AG09319 (cell line): ENCODE measurements at places on chromosomes 2 and 18.

- no peak for DNase-seq
These were observed 30.3 kb downstream of the KIDINS220 start for GRCh38 chr2:8806885-8807704.

DNA sequence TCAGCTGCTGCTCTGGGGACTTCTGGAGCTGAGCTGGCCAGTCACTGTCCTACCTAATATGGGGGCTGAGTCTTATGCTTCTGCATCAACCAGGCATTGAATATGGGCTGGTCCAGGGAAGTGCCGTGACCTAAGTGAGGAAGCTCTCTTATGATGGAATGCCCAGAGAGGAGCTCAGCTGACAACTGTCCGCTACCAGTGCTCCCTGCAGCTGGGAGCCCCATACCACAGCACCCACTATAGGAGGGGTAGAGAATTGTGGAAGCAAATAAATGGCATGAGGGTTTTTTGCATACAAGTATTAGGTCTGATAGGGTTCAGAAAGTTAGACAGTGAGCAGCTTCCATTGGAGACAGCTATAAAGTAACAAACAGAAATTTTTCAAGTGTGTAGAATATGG, 4.5 kb downstream of the TIMM21 start:
- no peak for DNase-seq

DNA sequence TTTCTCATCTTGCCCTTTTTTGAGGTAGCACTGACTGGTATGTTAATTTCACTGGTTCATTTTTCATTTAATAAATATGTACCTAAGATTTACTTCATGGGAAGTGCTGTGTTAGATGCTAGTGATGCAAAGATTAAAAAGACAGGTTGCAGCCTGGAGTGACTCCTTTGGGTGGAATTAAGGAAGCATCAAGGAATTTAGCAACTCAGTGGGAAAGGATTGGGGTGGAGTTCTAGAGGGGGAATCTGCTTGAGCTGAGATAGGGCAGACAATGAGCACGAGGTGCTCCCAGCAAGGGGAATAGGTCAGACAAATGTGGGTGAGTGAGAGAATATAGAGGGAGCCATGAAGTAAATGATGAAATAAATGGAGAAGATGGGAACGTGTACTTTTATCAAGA, 57.0 kb downstream of the LYPD6 start:
- no peak for DNase-seq

DNA sequence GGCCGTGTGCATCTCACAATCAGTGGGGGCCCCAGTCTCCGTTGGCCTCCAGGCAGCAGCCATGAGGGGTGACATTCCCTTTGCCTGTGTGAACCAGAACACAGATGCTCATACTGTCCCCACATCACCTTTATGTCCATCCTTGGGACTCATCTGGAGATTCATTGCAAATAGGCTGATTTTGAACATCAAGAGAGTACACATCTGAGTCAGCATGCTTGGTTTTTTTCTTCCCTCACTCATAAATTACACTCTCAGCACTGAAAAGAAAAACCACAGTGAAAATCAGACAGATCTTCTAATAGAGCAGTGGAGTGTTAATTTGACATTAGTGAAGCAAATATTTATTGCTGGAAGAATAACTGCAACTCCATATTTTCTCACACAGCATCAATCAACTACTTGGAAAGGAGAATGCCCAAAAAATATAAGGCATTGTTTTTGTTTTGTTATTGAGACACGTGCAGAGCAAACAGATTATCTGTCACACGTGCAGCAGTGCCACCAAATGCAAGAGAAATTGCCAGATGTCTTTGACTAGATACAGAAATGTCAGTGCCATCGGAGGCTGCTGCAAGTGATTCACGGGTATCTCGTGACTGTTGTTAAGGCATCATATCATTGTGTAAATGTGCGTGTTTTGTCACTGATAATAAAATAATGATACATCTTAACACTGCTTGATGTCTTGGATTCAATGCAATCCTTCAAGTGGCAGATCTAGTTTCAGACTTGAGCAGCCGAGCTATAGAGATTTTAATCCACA, 10.9 kb downstream of the APCDD1 start:
- no peak for DNase-seq

DNA sequence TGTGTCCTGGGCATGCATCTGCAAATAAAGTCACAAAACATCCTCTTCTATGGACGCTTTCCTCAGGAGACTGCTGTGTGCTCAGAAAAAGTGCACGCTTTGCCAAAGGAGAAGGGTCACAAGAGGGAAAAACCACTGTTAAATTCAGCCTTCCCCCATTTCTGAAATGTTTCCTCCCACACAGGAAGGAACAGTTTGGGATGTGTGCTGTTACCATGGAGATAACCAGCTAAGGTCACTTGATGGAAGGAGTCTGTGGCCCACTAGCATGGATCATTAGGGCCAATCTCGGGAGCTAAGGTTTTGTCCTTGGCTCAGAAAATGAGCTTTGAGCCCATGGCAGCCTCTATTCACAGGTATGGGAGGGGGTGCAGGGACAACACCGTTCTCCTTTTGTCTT, 5.6 kb downstream of the KCNE4 start:
- DNase-seq: no peak

DNA sequence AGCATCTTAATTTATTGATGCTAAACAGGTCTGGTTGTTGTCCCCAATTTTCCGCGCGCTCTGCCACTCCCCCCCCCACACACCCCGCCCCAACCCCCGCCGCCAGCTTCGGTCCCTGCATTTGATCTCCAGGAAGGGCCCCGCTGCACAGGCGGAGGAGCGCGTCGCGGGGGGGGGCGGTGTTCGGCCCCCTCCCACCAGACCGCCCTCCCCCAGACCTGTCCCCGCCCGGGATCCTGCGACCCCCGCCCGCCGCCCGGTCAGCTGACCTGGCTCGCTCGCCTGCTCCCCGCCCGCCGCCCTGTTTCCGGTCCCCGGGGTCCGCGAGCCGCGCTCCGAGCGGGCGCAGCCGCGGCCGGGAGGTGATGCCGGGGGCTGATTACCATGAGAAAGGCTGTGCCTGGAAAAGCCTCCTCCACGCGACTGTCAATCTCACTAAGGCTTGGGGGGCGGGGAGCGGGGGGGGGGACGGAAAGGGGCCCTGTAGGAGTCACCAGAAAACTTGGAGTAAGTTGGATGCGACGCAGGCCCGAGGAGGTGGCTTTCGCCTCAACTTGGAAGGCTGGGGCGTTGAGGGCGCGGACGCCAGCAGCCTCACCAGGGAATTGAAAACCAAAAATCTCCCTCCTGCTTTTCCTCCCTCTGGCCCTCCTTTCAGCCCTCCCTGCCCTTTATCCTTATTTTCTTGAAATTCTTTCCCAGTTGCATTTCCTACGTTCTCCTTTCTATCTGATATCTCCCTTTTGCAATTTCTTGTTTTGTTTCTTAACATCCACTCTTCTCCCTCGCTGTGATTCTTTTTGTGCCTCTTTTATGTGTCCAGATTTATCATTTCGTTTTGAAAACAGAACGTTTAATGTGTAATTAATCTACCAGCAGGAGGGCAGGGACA, 4.4 kb upstream of the ZEB2 start:
- DNase-seq: no peak

DNA sequence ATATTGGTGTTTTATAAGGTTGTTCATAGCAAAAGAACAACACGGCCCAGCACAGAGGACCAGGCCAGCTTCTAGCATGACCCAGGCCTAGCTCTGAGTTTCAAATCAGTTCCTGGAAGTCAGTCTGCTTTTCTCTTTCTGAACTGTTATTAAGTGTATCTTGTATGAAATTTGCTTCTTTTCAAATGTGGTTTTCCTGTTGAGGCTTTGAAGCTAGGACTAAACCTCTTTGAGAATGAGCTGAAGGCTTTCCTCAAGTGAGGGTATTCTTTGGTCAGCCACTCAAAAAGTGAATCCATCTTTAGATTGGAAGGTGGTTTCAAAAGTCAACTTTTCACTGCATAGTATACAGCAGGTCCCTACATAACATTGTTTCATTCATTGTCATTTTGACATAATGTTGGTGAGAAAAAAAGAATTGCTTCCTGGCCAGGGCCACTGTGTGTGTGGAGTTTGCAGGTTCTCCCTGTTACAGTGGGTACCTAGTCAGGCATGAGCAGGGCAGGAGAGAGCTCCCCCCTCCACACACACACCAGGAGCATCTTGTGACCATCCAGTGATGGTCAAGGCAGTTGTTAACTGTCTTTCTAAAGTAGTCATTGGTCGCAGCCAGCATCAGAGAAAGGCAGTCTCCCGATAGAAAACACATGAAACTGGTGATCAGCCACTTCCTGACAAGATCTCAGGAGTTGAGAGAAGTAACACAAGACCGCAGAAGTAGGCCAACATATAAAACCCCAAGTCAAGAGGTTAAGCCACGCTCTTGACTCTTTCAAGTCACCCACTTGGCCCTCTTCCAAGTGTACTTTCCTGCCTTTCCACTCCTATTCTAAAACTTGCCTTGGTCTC, 6.7 kb upstream of the ACAA2 start:
- DNase-seq: no peak

GRCh38 chr2:24153478-24153877, 21.4 kb upstream of the FAM228A start:
- DNase-seq: no peak

GRCh38 chr2:161417438-161418274, 1.6 kb downstream of the TBR1 start:
- no peak for DNase-seq

GRCh38 chr2:190103144-190103543, 40.6 kb upstream of the MSTN start:
- no peak for DNase-seq

GRCh38 chr18:72104851-72105250, 439.3 kb downstream of the CBLN2 start:
- no peak for DNase-seq
